ENCODE measurements at places on chromosomes 5 and 9.
A peak's percentile ranks its signal among the peaks of the same experiment; 100 is the strongest.

GRCh38 chr9:107488375-107489143, 1.0 kb downstream of the KLF4 start:
- peak; percentile 48 for DNase-seq

DNA sequence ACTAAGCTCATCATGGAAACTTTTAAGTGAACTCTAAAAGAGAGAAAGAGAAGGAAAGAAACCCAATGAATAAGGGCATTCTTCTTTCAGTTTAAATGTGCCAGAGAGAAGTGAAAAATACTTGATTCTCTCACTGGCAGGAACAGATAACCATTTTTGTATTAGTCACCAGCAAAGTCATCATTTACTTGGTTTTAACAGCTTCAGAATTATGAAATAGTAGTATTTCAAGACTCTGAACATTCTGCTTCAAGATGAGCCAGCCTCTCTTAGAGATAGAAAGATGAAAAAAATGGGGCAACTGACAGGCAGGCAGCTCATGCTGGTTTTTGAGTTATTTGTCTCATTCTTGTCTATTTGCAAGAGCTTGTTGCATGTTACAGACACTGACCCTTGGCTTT, 103.5 kb downstream of the GCNT1 start:
- peak; percentile 44 for DNase-seq

GRCh38 chr5:52751137-52751536, 36.6 kb upstream of the ITGA1 start:
- DNase-seq = no peak

GRCh38 chr5:131795879-131796792, 681 bp downstream of the FNIP1 start:
- DNase-seq = peak; percentile 56
